ENCODE measurements at places on chromosomes 5 and 9. TPM values are rescaled to one million over a fixed set of nuclear protein-coding genes. Genes with fewer than 3 reads are reported as not detected.

The SLC34A3 gene
- not detected for total RNA-seq

The PCDHGA6 gene
- 0.52 TPM for total RNA-seq

The CHSY3 gene
- total RNA-seq = 0.91 TPM

The SETX gene
- total RNA-seq = 43.8 TPM

The SLC25A2 gene
- total RNA-seq = 0.72 TPM

The KLHL3 gene
- 9.4 TPM for total RNA-seq

DNA sequence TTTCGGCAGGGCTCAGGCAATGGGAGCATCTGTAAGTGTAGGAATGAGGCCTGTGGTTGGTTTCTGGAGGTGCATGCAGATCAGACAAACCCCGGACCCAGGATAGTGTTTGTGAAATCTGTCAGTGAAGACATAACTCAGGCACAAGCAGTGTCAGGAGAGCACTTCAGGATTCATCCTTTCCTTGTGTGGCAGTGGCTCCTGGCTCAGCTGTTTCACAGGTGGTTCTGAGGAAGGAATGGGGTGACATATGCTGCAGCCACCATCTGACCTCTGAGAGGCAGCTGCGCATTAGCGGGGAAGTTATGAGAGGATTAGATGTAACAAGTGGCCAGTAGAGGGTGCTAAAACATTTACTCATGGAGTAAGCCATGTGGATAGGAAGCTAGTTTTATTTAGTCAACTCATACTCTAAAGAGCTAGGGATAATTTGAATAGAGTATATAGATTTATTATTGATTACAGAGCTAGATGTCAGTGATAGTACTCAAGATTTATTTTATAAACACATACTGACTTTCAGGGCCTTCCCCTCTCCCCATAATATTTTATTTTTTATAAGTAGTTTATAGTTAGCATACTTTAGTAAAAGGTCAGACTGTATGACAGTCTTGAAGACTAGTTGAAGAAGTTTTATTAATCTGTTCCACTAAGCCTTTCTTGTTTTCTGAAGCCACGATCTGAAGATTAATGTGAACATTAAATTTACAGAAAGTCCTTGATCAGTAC is 28.4 kb downstream of the NNT start:
- H3K36me3 ChIP-seq = peaks cover 17% of the 10 kb centered on the region
- no peak overlapping the region for H3K4me3 ChIP-seq
- H3K27me3 ChIP-seq = no peaks in the 10 kb centered on the region
- DNase-seq = peak; percentile 44

DNA sequence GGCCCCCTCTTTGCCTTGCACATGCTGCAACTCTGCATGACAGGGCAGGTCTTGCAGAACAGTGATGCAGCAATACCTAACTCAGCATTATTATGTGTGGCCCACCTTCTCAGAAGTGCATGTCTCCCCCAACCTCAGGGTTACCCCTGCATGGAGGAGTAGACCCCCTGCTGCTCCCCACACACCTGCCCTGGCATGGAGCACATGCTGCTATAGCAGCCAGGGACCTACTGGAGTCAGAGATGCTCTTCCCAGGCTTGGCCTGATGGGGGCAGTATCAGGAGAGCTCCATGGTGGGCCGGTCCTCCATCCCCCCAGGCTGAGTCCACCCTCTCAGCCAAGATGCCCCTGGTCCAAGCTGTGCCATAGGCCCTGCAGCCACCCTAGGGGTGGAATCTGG is 13.2 kb upstream of the BOD1 start:
- H3K4me3 ChIP-seq = no peak overlapping the region
- H3K27me3 ChIP-seq = peaks cover 8% of the 10 kb centered on the region
- peak; percentile 44 for DNase-seq
- no peaks in the 10 kb centered on the region for H3K36me3 ChIP-seq

DNA sequence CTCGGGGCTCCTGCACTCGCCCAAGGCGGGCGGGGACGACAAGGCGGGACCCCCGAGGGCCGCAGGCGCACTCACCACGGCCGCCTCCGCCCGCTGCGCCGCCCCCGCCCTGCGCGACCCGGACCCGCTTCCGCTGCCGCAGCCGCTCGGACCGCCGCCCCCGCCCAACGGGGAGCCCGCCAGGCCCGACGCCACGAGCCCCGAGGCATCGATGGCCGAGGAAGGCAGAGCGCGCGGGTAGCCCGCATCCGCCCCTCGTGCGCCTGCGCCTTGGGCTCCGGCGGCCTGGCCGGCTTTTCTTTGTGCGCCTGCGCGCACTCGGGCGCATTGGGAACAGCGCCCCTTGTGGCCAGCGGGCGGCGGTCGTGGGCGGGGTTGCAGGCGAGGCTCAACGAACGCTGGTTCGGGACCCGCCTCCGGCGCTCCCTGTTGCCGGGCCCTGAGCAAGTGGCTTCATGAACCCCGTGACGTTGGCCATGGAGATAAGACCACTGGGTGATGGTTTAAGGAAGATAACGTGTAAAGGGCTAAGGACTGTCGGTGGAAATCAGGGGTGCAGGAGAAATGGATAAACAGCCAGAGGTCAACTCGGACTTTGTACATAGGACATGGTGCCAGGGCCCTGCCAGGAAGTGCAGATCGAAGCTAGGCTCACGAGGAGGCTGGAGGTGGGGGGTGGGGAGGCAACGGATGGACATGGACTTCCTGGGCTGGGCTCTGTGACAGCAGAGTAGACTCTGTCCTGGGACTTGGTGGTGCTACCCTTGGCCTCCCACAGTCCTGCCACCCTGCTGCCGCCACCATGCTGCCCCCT is at the start of the genes C8G and FBXW5:
TSS of gene C8G (plus strand) at position 725 of the 814 bp plus-strand sequence. CDS start at position 803, 78 bp downstream.
TSS of gene FBXW5 (minus strand) at position 220 of the 814 bp plus-strand sequence. CDS start 655 bp downstream, outside the sequence.
- peak within 1 kb of the TSS; percentile 81 for H3K4me3 ChIP-seq
- H3K27me3 ChIP-seq = no peaks in the 10 kb centered on the region
- no peaks in the 10 kb centered on the region for H3K36me3 ChIP-seq
- peak; percentile 92 for DNase-seq

DNA sequence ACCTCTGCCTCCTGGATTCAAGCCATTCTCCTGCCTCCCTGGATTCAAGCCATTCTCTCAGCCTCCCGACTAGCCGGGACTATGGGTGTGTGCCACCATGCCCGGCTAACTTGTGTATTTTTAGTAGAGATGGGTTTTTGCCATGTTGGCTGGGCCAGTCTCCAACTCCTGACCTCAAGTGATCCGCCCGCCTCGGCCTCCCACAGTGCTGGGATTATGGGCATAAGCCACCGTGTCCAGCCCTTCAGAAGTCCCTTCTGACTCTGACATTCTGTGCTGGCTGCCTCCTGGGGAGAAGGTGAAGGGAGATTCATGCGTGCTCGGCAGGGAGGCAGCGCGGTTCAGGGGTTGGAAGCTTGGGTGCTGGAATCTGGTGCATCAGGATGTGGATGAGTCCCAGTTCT is 28.8 kb downstream of the PRRX2 start:
- H3K4me1 ChIP-seq = peaks cover 4% of the 10 kb centered on the region
- H3K4me3 ChIP-seq = no peak overlapping the region
- H3K36me3 ChIP-seq = no peaks in the 10 kb centered on the region
- no peak overlapping the region for H3K27ac ChIP-seq
- H3K27me3 ChIP-seq = peaks cover 53% of the 10 kb centered on the region

DNA sequence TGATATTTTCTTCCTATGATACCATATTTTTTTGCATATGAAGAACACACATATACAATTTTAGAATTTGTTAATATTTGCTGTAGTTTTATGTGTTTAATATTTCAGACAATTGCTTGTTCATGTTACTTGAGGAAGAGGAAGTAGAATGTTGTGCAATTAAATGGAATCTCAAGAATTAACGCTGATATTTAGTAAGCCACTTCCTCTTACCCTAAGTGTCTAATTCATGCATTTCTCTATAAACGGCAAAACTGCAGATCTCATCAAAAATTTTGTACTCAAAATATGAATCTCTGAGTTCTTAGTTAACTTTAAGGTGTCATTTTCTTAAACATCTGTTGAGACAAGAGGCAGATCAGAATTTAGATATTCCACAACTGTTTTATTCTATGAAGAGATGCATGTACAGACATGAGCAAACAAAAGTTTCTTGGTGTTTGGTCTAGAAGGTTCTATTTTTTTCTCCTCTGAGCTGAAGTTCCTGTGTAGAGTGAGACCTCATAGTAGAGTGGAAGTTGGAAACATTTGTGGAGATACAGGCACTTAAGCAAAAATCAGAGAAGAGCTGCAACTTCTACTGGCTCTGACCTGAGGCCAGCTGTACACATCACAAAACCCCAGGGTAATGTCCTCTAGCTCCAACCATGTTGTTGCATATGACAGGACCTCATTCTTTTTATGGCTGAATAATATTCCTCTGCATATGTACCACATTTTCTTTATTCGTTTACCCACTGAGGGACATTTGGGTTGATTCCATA is 16.6 kb upstream of the TGFBI start:
- no peaks in the 10 kb centered on the region for H3K36me3 ChIP-seq
- DNase-seq = no peak

DNA sequence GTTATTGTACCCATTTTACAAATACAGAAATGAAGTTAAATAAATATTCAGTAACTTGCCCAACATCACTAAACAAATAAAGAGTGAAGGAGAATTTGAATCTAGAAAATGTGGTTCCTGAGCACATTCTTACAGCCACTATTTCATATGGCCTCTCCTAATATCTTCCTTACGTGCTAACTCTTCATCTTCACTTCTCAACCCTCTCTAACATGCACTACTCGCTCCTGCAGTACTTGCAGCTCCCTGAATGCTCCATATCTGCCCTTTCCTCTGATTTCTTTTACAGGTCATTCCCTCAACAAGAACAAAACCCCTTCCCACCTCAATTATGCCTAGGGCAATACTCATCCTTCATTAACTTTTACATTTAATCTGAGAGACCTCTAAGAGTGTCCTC is 711.5 kb downstream of the CETN3 start:
- DNase-seq = no peak
- H3K27me3 ChIP-seq = no peaks in the 10 kb centered on the region
- no peak overlapping the region for H3K27ac ChIP-seq
- H3K36me3 ChIP-seq = peaks cover 2% of the 10 kb centered on the region
- no peak overlapping the region for H3K4me3 ChIP-seq

- H3K27ac ChIP-seq = no peak overlapping the region
- no peak for DNase-seq
- no peak overlapping the region for H3K4me3 ChIP-seq
- no peaks in the 10 kb centered on the region for H3K36me3 ChIP-seq
- no peaks in the 10 kb centered on the region for H3K4me1 ChIP-seq
- no peaks in the 10 kb centered on the region for H3K27me3 ChIP-seq
Observed at GRCh38 chr5:3835811-3836210, 240.2 kb downstream of the IRX1 start.

GRCh38 chr5:3661755-3662296 is 66.2 kb downstream of the IRX1 start:
- H3K4me3 ChIP-seq = no peak overlapping the region
- H3K27me3 ChIP-seq = peaks cover 3% of the 10 kb centered on the region
- H3K36me3 ChIP-seq = no peaks in the 10 kb centered on the region
- no peak overlapping the region for H3K27ac ChIP-seq

- peaks cover 3% of the 10 kb centered on the region for H3K27me3 ChIP-seq
- H3K4me1 ChIP-seq = no peaks in the 10 kb centered on the region
- H3K36me3 ChIP-seq = no peaks in the 10 kb centered on the region
- H3K27ac ChIP-seq = no peak overlapping the region
- H3K4me3 ChIP-seq = no peak overlapping the region
Observed at GRCh38 chr5:152270096-152270495, 135.0 kb downstream of the NMUR2 start.

DNA sequence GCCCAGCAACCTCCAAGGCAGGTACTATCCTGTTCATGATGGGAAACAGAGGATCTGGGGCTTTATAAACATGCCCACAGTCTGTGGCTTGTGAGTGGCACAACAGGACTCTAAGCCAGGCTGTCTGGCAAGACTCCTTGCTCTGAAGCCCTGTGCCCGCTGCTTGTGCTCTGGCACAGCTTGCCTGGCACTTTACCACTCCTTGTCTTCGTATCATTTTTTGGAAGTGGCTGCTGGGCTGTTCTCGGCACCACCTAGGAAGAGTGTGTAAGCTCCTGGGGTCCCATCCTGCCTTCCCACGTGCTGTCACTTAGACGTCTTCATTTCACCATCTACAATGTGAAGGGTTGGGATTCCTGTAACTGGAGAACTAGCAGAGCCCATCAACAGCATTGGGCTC is 59.3 kb upstream of the GLRX start:
- H3K4me1 ChIP-seq = peaks cover 14% of the 10 kb centered on the region
- no peak overlapping the region for H3K4me3 ChIP-seq
- H3K27me3 ChIP-seq = no peaks in the 10 kb centered on the region
- H3K36me3 ChIP-seq = no peaks in the 10 kb centered on the region
- H3K27ac ChIP-seq = no peak overlapping the region

GRCh38 chr9:113454914-113455761 is 8.4 kb upstream of the RGS3 start:
- H3K4me3 ChIP-seq = peak overlapping the region; percentile 17
- H3K27me3 ChIP-seq = no peaks in the 10 kb centered on the region
- no peak for DNase-seq
- peak overlapping the region; percentile 2 for H3K27ac ChIP-seq
- no peaks in the 10 kb centered on the region for H3K36me3 ChIP-seq
- H3K4me1 ChIP-seq = peaks cover 33% of the 10 kb centered on the region

DNA sequence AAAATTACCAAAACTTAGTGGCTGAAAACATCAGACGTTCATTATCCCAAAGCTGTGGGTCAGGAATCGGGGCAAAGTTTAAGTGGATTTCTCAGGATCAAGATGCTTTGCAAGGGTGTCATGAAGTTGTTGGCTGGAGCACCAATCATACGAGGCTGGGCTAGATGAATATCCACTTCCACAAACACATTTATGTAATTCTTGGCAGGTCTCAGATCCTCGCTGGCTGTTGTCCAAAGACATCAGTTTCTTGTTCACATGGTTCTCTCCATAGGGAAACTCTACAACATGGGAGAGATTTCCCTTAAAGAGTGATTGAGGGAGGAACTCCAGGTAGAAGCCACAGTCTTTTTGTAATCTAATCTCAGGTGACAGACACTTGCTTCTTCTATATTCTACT is 20.2 kb upstream of the CCDC192 start:
- H3K27me3 ChIP-seq = no peaks in the 10 kb centered on the region
- no peak for DNase-seq
- no peaks in the 10 kb centered on the region for H3K4me1 ChIP-seq
- H3K27ac ChIP-seq = no peak overlapping the region
- no peak overlapping the region for H3K4me3 ChIP-seq

- peaks cover 47% of the 10 kb centered on the region for H3K27me3 ChIP-seq
- no peaks in the 10 kb centered on the region for H3K4me1 ChIP-seq
- H3K27ac ChIP-seq = no peak overlapping the region
- H3K36me3 ChIP-seq = no peaks in the 10 kb centered on the region
- no peak for DNase-seq
Observed at GRCh38 chr9:120184266-120184665, 395.7 kb downstream of the CDK5RAP2 start.

DNA sequence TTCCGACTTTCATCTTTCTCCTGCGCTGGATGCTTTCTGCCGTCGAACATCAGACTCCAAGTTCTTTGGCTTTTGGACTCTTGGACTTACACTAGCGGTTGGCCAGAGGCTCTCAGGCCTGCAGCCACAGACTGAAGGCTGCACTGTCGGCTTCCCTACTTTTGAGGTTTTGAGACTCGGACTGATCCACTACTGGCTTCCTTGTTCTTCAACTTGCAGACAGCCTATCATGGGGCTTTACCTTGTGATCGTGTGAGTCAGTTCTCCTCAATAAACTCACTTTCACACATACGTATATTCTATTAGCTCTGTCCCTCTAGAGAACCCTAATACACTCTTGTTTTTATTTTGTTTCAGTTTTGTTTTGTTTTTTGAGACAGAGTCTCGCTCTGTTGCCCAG is 10.3 kb downstream of the FKBP15 start:
- H3K27ac ChIP-seq = no peak overlapping the region
- no peaks in the 10 kb centered on the region for H3K27me3 ChIP-seq
- DNase-seq = no peak
- no peaks in the 10 kb centered on the region for H3K4me1 ChIP-seq
- H3K4me3 ChIP-seq = no peak overlapping the region

GRCh38 chr5:153998010-153998409 is 40.7 kb downstream of the FAM114A2 start:
- no peaks in the 10 kb centered on the region for H3K27me3 ChIP-seq
- no peak overlapping the region for H3K4me3 ChIP-seq
- H3K4me1 ChIP-seq = no peaks in the 10 kb centered on the region
- no peak for DNase-seq

Measured in neural crest cell (in vitro differentiated cells).